ENCODE measurements at places on chromosomes 7 and 10.

- no peak for DNase-seq
- H3K27ac ChIP-seq = no peak overlapping the region
- H3K27me3 ChIP-seq = no peaks in the 10 kb centered on the region
- no peaks in the 10 kb centered on the region for H3K36me3 ChIP-seq
Observed at GRCh38 chr7:154795014-154795413, 207.9 kb downstream of the PAXIP1 start.

- no peaks in the 10 kb centered on the region for H3K27me3 ChIP-seq
- no peak overlapping the region for H3K4me3 ChIP-seq
- no peak for DNase-seq
- H3K4me1 ChIP-seq = no peaks in the 10 kb centered on the region
- no peak overlapping the region for H3K27ac ChIP-seq
Observed at GRCh38 chr10:75097666-75098285, 13.7 kb upstream of the SAMD8 start.

- H3K4me3 ChIP-seq = no peak overlapping the region
- H3K27ac ChIP-seq = no peak overlapping the region
- no peak for DNase-seq
- peaks cover 11% of the 10 kb centered on the region for H3K27me3 ChIP-seq
Observed at GRCh38 chr10:11409357-11409756, 202.1 kb downstream of the USP6NL start.

DNA sequence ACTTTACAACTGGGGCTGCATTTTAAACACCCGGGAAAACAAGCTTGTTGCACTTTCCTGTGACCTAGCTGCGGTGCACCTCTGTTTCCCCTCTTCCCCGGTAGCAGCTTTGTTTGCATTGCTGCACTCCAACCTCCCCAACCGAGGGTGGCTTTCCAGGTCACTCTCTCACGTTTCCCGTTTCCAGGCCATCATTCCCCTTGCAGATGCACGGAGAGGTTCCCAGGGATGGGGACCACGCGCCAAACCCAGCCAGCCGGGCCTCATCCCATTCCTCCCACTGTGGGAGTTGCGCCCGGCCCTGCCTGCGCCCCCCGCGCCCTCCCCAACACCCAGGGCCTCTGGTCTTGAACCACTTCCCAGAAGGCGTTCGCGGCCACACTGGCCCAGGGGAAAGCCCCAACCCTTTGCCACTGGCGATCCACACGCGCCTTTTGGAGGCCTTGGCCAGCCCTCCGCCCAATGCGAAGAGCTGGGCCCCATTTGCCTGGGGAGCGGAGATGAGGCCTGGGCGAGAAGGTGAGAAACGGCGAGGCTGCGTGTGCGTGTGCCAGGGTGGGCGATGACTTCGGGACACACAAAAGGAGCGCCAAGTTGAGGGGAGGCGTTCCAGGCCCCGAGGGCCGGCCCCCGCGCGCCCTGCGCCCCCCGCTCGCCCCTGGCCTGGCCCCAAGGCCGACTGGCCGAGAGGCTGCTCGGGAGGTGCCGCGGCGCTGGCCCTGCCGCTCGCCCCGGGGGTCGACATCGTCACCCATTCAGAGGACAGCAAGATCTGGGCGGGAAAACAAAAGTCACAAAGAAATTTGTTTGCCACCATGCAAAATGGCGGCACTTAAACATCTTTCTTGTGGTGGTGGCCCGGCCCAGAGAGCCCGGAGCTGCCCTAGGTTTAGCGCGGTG lies 15.9 kb downstream of the SKIDA1 start:
- H3K27ac ChIP-seq = no peak overlapping the region
- no peak for DNase-seq
- peaks cover 2% of the 10 kb centered on the region for H3K36me3 ChIP-seq

DNA sequence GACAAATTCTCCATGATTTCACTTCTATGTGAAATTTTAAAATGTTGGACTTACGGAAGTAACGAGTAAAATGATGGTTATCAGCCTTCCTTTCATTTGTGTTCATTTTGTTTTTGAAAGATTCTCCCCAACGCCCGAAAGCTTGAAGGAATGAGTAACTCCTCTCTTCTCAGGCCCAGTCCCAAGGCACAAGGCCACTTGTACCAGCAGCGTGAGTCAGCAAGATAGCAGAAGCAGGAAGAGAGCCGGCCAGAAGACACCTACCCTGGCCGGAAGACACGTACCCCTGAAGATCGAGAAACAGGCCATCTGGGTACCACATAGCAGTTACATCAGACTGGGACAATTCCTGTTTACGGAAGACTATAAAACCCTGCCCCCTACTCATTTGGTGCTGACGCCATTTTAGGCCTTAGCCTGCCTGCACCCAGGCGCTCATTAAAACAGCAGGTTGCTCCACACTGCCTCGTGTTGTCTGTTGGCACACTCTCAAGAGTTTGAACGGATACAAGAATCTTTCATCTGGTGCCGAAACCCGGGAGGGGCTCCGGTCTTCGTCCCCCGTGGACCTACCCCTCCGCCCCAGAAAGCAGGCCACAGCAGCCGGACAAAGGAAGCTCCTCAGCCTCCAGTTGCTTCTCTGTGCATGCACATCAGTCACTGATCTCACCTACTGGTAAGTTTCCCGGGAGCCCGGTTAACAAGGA lies 60.4 kb downstream of the LRRC17 start:
- H3K4me3 ChIP-seq = no peak overlapping the region
- no peaks in the 10 kb centered on the region for H3K36me3 ChIP-seq

Data from T-helper 2 cell treated with Interferon-gamma antibody and Interleukin-4, amounts not matched to agents 5 μg/mL and 100 μg/mL, for 36 hours (primary cell).